ENCODE measurements at places on chromosomes 12 and 14. TPM values are rescaled to one million over a fixed set of nuclear protein-coding genes. Genes with fewer than 3 reads are reported as not detected.

DNA sequence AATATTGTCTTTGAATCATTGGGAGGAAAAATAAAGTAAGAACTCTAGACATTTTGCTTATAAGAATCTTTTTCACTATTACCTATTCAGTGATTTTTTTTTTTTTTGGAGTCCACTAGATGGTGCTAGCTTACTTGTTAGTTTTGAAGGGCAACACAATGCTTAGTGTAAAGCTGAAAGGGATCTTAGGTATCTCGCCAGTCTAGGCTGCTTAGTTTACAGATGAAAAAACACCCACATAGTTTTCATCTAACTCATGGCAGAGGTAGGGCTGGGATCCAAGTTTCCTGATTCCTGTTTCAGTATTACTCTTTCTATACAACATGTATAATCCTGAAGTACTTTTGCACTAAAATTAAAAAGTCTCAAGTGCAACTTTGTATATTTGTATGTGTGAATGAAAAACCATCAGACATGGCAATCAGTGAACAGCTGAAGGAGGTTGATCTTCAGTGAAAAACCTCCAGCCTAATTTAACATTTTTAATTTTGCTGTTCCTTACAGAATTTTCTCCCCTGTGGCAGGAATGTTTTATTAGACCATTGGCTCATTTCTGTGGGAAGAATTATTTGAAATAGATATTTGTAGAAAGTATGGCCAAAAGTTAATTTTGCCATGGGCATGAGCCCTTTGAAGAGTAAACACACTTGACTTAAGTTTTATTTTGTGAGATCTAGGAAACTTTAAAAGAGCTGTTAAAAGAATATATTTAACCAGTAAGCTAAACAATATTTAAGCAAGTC is 40.7 kb downstream of the LRRIQ1 start:
- DNase-seq: peak; percentile 71

GRCh38 chr12:103475073-103475472 is 20.7 kb downstream of the C12orf42 start:
- no peak for DNase-seq

DNA sequence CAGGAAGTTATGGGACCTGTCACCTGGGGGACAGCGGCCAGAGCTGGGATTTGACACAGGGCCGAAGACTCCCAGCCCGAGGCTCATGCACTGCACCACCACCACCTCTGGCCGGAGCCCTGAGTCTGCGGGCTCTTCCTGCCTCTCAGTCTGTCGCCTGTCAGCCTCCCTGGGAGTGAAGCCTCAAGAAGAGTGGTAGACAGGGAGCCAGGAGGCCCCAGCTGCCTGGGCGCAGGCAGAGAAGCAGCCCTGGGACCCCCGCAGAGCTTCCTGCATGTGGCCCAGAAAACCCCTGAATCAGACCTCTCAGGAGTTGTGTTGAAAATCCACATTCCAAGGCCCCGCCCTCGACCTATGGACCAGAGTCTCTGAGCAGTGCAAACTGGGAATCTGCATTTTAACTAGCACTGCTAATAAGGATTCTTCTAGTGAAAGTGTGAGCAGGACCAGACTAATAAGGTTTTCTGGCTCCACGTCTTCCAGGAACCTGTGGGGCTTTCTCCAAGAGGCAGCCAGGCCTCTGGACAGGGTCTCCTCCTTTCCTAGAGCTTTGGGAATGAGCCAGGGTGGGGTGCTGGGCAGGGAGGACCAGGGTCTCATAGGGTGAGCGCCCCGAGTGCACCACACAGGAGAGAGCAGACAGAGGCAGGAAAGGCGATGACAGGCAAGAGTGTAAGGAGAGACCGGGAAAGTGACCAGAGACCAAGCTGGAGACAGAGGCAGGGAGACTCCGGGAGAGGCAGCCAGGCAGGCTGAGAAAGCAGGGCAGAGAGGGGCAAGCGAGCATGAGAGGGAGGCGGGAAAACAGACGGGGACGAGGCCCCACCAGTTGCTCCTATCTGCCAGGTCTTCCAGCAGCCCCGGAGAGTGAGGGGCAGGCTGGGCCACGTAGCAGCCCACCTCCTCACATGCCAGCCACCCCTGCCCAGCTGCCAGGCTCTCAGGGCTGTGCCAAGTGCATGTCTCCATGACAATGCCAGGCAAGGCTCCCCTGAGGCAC is 112.4 kb downstream of the BCL11B start:
- no peak for DNase-seq

DNA sequence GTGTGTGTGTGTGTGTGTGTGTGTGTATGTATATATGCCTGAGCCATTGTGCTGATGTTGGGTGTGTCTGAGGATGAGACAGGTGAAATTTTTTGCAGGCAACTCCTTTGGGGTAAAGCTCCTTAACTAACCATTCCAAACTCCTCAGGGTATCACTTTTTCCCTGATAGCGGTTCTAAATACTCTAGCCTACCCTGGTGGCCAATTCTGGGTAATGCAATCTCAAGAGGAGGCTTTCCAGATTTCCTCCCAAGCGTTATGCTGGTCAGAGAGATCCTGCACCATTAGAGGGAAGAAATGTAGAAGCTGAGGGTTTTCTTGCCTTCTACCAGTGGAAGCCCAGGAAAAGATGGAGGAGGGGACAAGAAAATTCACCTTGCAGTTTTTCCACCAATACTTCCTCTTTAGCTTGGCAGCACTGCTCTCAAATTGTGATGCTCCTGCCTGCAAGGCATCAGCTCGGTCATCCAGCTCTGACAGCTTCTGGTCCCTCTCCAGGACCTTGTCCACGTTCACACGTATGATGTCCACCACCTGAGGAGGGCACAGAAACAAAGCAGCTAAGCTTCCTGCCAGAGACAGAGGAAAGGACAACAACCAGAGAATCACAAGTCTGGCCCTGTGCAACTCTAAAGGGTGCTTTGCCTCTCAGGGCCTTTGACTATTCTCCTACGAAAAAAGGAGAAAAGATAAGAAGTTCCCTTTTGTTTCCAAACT is 4.9 kb downstream of the VAMP1 start:
- peak; percentile 67 for DNase-seq

DNA sequence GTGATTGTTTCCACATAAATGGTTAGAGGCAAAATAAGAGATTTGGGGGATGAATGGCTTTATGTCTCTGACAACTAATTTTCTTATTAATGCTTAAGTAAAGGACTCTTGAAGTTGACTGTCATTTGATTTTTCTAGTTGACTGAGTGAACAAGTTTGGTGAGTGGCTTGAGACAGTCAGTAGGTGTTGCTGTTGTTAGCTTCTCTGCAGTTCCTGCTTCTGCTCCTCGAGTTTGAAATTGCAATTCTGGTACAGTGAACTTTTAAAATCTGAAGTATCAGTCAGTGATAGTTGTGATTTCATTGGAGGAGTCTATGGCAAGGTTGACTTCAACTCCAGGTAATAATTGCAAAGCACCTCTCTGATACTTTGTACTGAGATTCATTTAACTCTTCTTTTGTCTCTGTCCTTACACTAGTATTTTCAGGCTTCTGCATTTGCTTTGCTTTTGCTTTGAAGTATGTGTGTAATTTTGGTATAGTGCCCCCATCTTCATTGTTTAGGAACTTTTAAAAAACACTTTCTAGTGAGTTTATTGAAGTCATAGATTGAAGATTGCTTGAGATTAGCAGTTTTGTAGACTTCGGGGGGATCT is 415.5 kb downstream of the PCNX1 start:
- peak; percentile 56 for DNase-seq

DNA sequence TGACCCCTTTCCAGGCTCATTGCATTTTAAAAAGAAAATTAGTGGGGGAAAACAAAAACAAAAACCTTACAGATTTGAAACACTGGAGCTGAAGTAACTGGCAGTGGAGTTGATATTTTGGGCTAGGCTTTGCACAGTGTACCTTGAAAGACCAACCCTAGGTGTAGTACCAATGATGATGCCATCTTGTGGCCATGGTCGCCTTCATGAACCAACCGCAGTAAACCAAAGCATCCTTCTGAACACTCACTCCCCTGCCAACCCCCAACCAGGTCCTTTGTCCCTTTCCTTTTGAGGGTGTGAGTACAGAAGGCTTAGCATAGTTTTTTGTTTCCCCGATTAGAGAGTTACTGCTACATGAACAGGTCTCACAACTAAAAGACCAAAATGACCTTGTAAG is 5.9 kb downstream of the TOMM20L start:
- DNase-seq: no peak

- DNase-seq: no peak
These were observed 77.8 kb upstream of the MGAT4C start for GRCh38 chr12:86333955-86334522.

DNA sequence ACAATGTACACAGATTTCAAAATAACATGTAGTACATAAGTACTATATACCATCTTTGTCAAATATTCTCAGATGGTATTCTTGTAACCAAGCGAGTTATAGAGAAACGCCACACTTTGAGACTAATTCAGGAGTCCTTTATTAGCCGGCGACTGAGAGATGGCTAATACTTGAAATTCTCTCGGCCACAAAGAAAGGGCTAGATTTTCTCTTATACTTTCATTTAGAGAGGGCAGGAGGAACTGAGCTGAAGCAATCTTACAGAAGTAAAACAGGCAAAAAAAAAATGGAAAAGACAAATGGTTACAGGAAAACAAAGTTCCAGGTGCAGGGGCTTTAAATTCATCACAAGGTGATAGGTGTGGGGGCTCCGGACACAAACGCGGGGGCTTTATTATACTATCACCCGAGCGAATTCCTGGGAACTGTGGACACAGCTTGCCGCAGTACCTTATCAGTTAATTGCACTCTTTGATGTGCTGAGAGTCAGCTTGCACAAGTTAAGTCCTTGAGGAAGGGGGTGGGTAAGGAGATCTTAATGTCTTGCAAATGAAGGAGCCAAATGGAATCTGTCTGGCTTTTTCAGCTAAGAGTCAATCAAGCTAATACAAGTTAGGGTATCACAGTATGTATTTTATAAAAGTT is 382.3 kb downstream of the KCNH5 start:
- DNase-seq: no peak

GRCh38 chr12:6347367-6348338 is 5.8 kb upstream of the TNFRSF1A start:
- peak; percentile 66 for DNase-seq

- DNase-seq: no peak
These were observed 274.5 kb upstream of the LRIG3 start for GRCh38 chr12:59194794-59195193.

GRCh38 chr14:92551044-92551841 is 37.7 kb downstream of the RIN3 start:
- no peak for DNase-seq

DNA sequence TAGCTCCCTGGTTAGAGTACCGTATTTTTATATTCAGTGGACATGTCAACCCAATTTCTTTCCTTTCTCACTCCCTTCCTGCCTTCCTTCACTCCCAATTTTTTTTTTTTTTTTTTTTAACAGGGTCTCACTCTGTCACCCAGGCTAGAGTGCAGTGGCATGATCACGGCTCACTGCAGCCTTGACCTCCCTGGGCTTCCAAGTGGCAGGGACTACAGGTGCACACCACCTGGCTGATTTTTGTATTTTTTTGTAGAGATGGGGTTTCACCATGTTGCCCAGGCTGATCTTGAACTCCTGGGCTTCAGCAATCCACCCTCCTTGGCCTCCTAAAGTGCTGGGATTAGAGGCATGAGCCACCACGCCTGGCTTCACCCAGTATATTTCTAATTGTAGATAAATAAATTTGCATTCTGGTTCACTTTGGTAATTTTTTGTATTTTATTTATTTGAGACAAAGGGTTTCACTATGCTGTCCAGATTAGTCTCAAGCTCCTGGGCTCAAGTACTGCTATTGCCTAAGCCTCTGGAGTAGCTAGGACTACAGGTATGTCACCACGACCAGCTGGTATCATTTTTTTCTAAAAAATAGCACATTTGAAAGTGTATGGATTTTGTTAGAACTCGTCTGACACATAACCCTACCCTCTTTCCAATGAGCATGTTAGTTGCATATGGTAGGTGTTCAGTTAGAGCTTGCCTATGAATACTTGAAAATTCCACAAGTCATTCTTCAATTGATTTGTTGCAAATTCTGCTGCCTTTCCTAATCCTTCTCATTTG is 15.7 kb downstream of the SLC38A2 start:
- DNase-seq: no peak

GRCh38 chr12:26122061-26122680 is 2.7 kb downstream of the BHLHE41 start:
- peak; percentile 34 for DNase-seq

GRCh38 chr12:57033431-57033830 is 16.5 kb downstream of the MYO1A start:
- DNase-seq: peak; percentile 47

GRCh38 chr14:76727384-76727783 is 33.9 kb upstream of the VASH1 start:
- no peak for DNase-seq

- peak; percentile 4 for DNase-seq
These were observed 710.7 kb upstream of the TBX3 start for GRCh38 chr12:115394496-115395220.

- no peak for DNase-seq
These were observed 251.7 kb downstream of the EFCAB11 start for GRCh38 chr14:89702876-89703200.

- peak; percentile 46 for DNase-seq
These were observed 85.4 kb downstream of the CHGA start for GRCh38 chr14:93008381-93008780.

DNA sequence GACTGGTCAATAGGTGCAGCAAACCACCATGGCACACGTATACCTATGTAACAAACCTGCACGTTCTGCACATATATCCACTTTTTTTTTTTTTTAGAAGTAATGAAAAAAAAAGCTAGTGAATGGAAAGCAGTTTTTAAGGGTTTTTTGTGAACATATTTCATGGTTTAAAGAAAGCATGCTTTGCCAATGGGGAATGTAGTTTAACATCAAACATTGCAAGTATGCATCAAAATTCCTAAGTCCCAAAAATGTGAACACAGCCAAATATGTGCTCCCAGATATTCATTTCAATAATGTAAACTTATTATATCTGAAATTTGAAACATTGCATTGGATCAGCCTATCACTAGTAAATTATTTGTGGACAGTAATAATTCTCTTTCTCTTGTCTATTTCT is 710.4 kb upstream of the FLRT2 start:
- no peak for DNase-seq

DNA sequence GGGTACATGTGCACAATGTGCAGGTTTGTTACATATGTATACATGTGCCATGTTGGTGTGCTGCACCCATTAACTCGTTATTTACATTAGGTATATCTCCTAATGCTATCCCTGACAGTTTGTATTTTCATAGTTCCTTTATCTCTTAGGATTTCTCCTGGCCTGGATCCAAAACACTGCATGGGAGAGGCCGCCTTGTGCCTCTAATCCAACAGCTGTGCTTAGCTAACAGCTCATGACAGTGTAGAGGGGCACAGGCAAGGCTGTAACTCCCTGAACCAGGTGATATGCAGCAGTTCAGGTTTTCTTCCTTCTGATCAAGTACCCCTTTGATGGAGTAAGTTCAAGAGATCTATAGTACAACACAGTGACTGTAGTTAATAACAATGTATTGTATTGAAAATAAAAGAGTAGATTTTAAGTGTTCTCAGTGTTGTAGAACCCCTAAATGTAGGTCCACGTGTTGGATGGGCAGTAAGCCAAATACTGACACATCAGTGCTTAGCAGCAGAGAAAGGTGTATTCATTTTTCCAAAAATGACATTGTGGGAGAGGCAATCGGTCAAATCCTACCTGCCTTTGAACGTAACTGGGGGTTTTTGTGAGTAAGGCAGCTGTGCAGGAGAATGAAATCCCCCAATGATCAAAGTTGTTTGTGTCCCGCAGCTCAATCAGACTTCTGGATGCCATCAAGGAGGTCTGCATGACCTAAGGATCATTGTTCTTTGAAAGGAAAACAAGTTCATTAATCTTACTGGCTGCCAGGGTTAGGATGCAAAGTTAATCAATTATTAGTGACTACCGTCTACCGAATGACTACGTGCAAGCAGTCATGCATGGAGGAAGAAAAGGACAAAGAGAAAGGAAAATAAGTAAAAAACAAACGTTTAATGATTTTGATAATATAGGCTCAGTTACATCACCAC is 89.3 kb upstream of the FGD4 start:
- peak; percentile 9 for DNase-seq

Gene SCNN1A
- 1.5 TPM for total RNA-seq

Gene AJUBA
- 55.5 TPM for total RNA-seq

Gene KCNJ8
- not detected for total RNA-seq

Gene TTC9
- total RNA-seq: 1.3 TPM
